ENCODE measurements at places on chromosomes 11 and 22.

- H3K4me1 ChIP-seq: no peaks in the 10 kb centered on the region
- H3K27ac ChIP-seq: no peak overlapping the region
- H3K36me3 ChIP-seq: no peaks in the 10 kb centered on the region
Observed at GRCh38 chr22:46113910-46114517, 36.3 kb upstream of the PPARA start.

- no peaks in the 10 kb centered on the region for H3K4me1 ChIP-seq
- H3K27me3 ChIP-seq: no peaks in the 10 kb centered on the region
- no peak overlapping the region for H3K4me3 ChIP-seq
- no peaks in the 10 kb centered on the region for H3K36me3 ChIP-seq
Observed at GRCh38 chr11:6746626-6747025, 25.1 kb downstream of the OR2AG2 start.

DNA sequence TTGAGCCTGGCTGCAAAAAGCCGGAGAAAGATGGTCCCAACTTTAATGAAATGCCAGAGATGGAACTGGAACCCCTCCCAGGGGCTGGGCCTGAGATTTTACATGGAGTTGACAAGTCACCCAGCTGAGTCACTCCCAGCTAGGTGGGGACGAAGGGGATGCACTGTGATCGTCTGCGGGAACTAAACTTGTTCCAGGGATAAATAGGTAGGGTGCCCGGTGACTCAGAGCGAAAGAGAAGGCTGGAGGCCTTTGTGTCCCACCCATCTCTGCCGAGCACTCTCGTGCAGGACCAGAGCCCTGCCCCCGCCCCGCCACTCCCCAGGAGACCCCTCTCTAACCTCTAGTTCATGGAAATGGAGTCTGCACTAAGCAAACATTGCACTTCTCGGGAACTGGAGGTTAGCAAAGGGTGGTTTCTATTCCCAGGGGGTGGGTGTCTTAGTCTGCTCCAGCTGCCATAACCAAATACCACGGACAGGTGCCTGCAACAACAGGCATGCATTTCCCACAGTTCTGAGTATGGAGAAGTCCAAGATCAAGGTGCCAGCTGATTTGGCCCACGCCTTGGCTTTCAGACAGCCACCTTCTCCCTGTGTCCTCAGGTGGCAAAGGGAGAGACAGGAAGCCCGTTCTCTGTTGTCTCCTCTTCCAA is 60.7 kb upstream of the FADD start:
- H3K27ac ChIP-seq: peak overlapping the region; percentile 75
- DNase-seq: peak; percentile 58
- peaks cover 4% of the 10 kb centered on the region for H3K4me1 ChIP-seq
- no peak overlapping the region for H3K4me3 ChIP-seq
- no peaks in the 10 kb centered on the region for H3K27me3 ChIP-seq
- H3K36me3 ChIP-seq: no peaks in the 10 kb centered on the region

DNA sequence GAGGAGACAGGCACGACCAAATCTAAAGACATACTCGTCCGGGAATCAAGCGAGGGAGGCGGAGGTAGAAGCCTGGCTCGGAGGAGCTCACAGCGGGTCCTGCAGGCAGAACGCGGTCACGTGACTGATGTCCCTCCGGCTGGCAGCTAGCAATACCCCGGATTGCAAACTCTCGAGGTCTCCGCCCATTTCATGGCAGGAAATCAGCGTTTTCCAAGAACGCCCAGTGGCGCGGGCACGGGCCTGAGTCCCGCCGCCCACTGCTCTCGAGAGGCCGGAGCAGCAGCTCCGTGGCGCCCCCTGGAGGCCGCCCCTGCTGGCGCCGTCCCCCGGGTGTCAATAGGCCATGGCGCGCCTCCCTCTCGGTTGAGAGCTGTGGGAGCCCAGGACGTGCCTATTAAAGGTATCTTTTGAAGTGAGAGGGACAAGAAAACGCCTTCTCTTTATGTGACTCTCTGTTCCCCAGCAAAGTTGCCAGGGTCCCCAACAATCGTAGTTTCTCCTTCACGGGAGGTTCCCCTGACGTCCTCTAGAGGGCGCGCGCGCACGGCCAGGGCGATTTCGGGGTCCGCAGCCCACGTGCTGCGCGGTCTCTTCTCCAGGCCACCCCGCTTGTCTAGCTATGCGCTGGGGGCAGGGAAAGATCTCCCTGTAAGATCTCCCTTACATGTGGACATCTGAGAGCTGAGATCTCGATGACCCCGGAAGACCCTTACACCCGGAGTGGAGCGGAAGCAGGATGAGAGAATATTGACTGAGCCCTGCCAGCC is 37.3 kb upstream of the RBFOX2 start:
- no peaks in the 10 kb centered on the region for H3K36me3 ChIP-seq
- H3K4me3 ChIP-seq: peak overlapping the region; percentile 52
- no peaks in the 10 kb centered on the region for H3K27me3 ChIP-seq

DNA sequence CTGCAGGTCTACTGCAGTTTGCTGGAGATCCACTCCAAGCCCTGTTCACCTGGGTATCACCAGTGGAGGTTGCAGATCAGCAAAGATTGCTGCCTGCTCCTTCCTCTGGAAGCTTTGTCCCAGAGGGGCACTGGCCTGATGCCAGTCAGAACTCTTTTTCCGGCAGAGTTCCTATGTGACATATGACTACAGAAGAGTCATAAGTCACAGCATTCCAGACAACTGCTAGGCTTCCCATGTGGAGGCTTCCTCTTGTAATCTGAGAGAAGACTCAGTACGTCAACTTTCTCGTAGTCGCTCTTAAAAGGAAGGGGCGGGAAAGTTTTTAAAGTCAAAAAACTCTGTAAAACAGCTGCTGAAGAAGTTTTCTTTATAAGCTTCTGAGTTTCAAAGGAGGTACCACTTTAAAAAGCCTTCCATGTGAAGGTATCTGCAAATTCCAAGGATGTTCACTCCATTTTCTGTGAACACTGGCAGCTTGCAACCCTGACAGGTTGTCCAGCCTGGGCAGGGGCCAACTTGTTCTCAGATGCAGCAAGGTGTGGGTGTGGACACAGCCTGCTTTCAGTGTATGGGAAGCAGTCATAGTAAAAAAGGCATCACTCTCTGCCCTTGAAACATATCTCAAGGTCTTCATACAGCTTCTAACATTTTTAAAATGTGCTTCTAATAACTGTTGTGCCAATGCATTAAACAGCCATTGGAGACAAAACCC is 97.8 kb downstream of the ME3 start:
- H3K4me1 ChIP-seq: peaks cover 5% of the 10 kb centered on the region
- no peaks in the 10 kb centered on the region for H3K27me3 ChIP-seq
- H3K36me3 ChIP-seq: no peaks in the 10 kb centered on the region
- DNase-seq: no peak

DNA sequence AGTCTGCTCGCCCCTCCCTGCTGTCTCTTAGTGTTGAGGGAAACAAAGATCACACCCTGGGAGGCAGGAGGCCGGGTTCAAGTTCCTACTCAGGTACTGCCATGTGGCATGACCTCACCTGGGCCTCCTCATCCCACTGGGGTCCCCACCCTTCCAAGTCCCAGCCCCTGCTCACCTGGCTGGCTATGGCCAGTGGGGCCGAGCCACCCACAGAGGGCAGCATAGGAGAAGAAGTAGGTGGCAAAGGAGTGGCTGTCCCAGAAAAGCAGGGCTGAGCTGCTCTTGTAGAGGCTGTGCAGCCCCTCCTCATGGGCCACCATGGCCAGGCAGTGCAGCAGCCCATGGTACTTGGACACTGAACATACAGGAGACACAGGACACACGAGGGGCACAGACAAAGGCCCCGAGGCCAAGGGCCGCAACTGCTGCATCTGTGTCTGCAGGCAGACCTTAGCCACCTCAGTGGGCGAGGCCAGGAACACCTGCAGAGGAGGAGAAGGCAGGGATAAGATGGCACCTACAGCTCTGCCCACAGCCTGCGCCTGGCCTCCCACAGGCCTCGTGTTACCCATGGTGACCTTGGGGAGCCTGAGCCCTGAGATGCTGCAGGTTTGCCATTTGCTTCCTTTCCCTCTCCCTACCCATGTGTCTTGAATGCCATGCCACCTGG is 50.6 kb upstream of the MPEG1 start:
- no peak overlapping the region for H3K27ac ChIP-seq
- peak; percentile 64 for DNase-seq
- no peak overlapping the region for H3K4me3 ChIP-seq
- no peaks in the 10 kb centered on the region for H3K36me3 ChIP-seq
- H3K27me3 ChIP-seq: no peaks in the 10 kb centered on the region
- no peaks in the 10 kb centered on the region for H3K4me1 ChIP-seq

- H3K27ac ChIP-seq: peak within 1 kb of the TSS; percentile 88
- DNase-seq: peak; percentile 99
- no peaks in the 10 kb centered on the region for H3K27me3 ChIP-seq
Observed at GRCh38 chr11:4094348-4095291, at the start of gene RRM1. RRM1 (plus strand) TSS chr11:4094799; CDS start chr11:4095013, 214 bp downstream.

DNA sequence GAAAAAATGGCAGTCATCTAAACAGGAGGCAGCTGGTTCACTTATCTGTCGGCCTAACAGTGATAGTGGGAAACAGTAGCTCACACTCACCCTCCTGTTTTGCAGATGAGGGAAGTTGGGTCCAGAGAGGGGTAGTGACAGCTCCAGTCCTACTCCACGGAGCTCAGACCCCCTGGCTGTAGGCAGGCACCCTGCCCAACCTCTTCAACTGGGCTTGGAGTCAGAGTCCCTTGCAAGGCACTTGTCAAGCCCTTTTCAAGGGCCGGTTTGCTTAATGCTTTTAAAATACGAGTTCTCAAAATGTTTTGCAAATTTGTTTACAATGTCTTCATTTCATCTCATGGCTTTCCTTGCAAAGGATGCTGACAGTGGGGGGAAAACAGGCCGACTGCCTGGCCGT is 75.1 kb downstream of the BMAL1 start:
- no peak overlapping the region for H3K27ac ChIP-seq
- no peaks in the 10 kb centered on the region for H3K4me1 ChIP-seq
- no peak for DNase-seq
- no peaks in the 10 kb centered on the region for H3K36me3 ChIP-seq

DNA sequence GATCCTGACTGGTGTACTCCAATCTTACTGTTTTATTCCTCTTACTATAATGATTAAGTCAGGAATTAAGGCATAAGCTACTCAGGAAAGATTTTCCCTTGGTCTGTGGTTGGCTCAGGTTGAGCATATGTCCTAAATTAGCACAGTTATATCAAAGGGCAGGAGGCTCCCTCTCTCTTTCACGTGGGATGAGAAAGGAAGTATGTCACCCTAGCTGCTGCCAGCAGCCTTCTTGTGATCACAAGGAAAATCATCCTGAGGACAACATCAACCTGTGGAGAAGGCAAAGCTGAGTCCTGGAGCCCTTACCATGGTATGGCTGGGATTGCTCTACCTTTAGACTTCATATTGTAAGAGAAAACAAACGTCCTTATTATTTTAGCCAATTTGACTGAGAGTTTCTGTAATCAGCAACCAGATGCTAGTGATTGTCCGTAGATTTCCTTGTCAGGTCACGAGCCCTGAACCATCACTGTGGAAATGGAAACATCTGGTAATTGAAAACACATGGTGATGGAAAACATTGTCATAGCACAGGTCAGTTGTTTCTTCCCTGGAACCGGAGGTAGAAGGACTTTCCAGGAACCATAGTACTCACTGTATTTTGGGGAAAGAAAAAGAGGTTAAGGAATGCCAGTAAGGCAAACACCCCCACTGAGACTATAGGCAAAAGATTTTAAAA is 40.6 kb upstream of the DEUP1 start:
- H3K27me3 ChIP-seq: no peaks in the 10 kb centered on the region
- DNase-seq: no peak

DNA sequence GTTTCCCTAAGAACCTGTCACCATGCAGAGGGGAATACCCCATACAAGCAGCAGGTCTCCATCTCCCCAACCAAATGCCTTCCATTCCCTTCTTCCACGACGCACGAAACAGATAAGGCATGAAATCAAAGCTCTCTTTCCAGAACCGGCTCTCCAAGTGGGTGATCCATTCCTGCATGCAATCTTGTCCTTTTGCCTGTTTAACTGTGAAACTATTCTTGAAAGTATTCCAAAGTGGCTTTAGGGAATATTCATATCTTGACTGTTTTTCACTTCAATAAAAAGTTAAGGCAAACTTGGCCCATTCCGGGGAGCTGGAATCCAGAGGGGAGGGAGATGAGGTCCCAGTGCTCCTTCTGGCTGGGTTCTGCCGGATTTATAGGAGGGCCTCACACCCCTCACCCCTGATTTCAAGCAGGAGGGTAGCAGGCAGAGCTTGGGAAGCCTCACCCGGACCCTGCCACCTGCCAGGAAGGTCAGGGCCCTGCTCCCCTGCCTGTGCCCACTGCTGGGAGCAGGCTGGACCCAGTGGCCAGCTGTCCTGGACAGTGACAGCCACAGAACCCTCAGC is 60.9 kb downstream of the SCGB1A1 start:
- H3K27ac ChIP-seq: no peak overlapping the region
- no peaks in the 10 kb centered on the region for H3K27me3 ChIP-seq
- no peaks in the 10 kb centered on the region for H3K4me1 ChIP-seq

DNA sequence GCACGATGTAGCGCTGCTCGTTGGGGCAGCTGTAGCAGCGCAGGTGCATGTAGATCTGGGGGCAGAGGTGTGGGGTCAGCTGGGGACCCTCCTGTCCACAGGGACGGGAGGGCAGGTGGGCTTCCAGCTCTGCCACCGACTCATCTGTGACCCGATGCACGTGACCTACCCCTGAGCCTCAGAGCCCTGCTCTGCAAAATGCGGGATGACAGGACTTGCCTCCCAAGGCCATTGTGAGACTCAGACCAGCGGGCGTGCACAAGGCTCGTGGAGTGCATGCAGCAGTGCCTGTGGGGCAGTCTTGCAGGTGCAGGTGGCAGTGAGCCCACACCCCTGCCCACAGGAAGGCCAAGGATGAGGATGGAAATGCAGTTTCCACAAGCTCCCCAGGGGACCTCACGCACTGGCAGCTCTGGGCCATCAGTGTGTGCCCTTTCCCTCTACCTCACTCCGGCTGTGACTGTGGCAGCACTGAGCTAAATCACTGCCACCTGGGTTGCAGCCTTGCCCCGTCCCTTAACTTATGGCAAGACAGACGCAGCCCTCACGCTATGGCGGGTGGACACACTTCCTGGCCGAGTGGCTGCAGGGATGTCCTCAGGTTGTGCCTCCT is 26.7 kb downstream of the TMEM184B start:
- no peak overlapping the region for H3K4me3 ChIP-seq
- no peaks in the 10 kb centered on the region for H3K27me3 ChIP-seq
- H3K27ac ChIP-seq: no peak overlapping the region
- H3K36me3 ChIP-seq: peaks cover 1% of the 10 kb centered on the region
- H3K4me1 ChIP-seq: no peaks in the 10 kb centered on the region

- DNase-seq: no peak
- no peaks in the 10 kb centered on the region for H3K27me3 ChIP-seq
- H3K27ac ChIP-seq: no peak overlapping the region
- H3K36me3 ChIP-seq: no peaks in the 10 kb centered on the region
- H3K4me3 ChIP-seq: no peak overlapping the region
- no peaks in the 10 kb centered on the region for H3K4me1 ChIP-seq
Observed at GRCh38 chr11:63375434-63375833, 5.8 kb downstream of the SLC22A9 start.

- no peak overlapping the region for H3K4me3 ChIP-seq
- H3K27ac ChIP-seq: no peak overlapping the region
- no peaks in the 10 kb centered on the region for H3K4me1 ChIP-seq
- no peaks in the 10 kb centered on the region for H3K36me3 ChIP-seq
Observed at GRCh38 chr22:23109079-23109347, 32.8 kb downstream of the RSPH14 start.

GRCh38 chr11:120524536-120525085 is 13.1 kb downstream of the GRIK4 start:
- H3K36me3 ChIP-seq: no peaks in the 10 kb centered on the region
- no peaks in the 10 kb centered on the region for H3K27me3 ChIP-seq
- H3K4me3 ChIP-seq: no peak overlapping the region
- no peak overlapping the region for H3K27ac ChIP-seq
- H3K4me1 ChIP-seq: peaks cover 2% of the 10 kb centered on the region
- no peak for DNase-seq
